ENCODE measurements at places on chromosomes 5 and 9.

- DNase-seq = no peak
These were observed 3.3 kb downstream of the GPX3 start for GRCh38 chr5:151023651-151024050.

DNA sequence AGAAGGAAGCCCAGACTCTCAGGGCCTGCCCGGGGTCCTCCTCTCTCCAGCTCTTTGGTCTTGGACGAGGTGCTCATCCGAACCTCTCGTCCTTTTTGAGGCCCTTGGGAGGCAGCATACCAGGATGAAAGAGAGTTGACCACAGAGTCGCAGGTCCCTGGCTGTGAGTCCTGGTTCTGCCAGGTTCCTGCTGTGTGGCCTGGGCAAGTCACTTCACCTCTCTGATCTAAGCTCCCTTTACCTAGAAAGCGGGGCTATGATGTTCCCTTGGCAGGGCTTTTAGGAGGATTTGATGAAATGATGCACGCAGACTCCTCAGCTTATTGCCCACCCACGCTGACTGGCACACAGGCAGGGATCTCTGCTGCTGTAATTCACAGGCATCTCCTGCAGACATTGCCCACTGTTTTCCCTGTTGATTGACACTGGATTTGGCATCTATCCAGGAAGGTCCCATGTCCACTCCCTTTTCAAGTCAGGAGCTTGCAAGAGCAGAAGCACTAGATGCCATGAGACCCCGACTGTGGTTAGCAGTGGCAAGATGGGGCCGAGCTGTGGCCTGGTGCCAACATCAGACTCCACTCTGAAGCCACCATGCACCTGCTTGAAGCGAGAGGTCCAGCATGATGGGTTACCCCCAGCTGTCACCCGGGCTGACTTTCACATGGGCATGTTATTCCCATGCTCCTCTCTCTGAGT, 71.5 kb downstream of the MACROH2A1 start:
- no peak for DNase-seq

GRCh38 chr5:15959370-15960164, 220.0 kb downstream of the MARCHF11 start:
- DNase-seq = no peak

DNA sequence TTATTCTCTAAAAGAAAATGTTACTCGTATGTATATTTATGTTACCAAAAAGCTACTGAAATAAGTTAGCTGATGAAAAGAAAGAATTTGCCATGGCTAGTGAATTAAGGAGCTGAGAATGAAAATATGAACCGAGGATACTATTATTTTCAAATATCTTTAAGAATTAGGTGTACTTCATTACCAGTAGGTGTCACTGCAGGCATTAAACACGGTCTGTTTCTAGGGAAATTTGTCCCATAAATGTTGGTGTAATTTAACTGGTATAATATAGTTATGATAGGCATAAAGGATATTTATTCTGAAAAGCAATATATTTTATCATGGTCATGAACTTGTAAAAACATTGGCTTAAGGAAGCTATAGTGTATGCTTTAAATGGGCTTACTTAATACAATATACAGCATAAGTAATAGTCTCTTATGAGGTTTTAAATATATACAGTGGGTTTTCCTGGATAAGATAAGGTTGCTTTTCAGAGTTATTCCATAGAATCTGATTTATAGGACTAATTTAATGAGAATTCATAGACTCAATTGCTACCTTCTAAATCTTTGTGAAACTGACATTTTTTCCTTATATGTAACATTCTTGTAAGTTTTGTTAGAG, 72.4 kb upstream of the MPDZ start:
- DNase-seq = no peak

- DNase-seq = no peak
These were observed 220.6 kb upstream of the TRIM32 start for GRCh38 chr9:116466271-116467235.

DNA sequence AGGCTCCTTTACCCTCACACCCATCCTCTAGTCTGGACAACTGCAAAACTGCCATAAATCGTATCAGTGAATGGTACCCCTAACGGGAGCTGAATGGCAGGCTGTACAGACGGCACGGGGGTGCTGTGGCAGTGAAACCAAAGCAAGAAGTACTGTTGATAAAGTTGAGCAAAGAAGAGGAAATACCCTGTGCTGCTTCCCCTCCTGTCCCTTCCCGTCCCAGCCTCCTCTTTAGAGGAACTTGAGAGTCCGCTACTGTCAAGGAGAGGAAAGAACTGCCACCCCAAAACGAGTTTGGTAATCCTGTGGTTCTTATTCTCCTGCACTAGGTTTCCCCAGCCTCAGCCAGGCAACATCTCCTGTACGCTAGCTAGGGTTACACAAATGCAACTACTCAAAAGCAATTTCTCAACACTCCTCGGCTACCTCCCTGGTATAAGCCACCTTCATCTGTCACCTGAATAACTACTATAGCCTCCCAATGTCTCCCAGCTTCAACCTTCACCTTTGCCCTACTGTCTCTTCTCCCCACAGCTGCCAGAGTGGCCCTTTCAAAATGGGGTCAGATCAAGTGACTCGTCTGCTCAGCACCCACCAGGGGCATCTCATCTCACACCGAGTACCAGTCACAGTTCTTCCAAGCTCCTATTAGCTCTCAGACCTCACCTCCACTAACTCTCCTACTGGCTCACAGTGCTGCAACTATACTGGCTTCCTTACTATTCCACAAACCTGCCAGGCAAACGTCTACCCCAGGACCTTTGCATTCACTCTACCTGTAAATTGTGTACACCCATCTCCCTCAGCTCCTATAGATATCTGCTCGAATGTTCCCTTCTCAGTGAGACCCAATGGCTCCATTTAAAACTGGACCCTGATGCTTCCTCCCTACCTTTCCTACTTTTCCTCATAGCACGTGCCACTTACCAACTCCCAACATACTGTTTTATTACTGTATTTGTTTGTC, 4.1 kb downstream of the GLRX start:
- DNase-seq = peak; percentile 73

DNA sequence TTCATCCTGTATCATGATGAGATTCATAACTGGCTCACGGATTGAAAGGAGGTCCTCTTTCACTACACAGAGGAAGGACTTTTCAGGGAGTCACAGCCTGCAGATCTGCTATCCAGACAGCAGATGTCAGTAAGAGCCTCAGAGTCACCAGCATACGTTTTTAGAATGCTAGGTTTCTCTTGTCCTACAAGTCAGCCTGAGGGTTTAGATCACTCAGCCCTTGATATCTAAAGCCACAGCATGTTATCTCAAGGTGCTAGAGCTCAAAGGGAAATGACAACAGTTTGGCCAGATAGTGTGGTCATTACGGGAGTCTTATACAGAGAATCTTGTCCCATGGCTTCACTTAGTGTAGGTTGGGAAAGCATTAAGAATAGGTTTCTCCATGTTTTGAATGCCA, 30.9 kb upstream of the SLC46A2 start:
- peak; percentile 38 for DNase-seq

DNA sequence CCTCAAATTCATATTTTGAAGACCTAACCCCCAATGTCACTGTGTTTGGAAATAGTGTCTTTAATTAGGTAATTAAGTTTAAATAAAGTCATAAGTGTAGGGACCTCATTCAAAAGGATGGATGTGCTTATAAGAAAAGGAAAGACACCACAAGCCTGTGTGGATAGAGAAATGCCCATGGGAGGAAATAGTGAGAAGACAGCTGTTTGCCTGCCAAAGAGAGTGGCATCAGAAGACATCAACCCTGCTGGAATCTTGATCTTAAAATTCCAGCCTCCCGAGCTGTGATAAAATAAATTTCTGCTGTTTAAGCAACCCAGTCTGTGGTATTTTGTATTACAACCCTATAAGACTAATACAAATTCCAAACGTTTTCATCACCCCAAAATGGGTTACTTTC, 1867.9 kb upstream of the NUDT12 start:
- no peak for DNase-seq

- no peak for DNase-seq
These were observed 33.5 kb upstream of the EBF1 start for GRCh38 chr5:159133041-159133741.

GRCh38 chr9:129163753-129164152, 14.3 kb downstream of the IER5L start:
- DNase-seq = no peak

DNA sequence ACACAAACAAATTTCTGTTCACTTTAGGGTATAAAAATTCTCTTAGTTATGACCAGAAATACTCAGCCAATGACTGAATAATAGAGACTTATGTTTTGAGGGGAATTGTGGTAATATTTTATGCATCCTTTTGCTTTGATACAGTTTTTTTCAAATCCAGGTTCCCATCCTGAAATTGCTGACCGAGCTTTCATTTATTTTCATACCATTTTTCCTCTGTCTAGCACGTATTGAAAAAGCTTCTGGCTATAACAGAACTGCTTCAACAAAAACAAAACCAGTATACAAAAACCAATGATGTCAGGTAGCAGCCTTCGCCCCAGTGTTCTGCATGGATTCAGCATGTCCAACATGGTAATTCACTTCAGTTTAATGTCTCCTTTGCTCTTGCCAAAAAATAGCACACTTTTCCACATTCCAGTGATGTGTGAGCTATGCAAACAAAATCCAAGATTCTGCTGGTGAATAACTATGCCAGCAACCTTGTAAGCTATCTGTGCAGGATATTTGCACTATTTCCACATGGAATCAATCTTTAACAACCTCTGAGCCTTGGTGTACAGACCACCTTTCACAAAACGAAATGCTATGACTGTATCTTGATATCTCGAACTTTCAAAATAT, 22.0 kb downstream of the CCNH start:
- no peak for DNase-seq
